Neural progenitor cell (in vitro differentiated cells): ENCODE measurements at places on chromosomes 6 and 20. TPM values are rescaled to one million over a fixed set of nuclear protein-coding genes. Genes with fewer than 3 reads are reported as not detected.
A peak's percentile ranks its signal among the peaks of the same experiment; 100 is the strongest.

The MUC21 gene
- total RNA-seq = not detected in 2 replicates

The ALDH8A1 gene
- not detected in 2 replicates for total RNA-seq

The DSP gene
- total RNA-seq = 38.3 and 38.7 TPM in 2 replicates

The ZNF512B gene
- total RNA-seq = 2.9 and 11.4 TPM in 2 replicates

The REM1 gene
- total RNA-seq = not detected in 2 replicates

The PSMB9 gene
- total RNA-seq = not detected in 2 replicates

GRCh38 chr20:31595654-31596411 lies 9.3 kb upstream of the ID1 start:
- DNase-seq = peak; percentile 37

DNA sequence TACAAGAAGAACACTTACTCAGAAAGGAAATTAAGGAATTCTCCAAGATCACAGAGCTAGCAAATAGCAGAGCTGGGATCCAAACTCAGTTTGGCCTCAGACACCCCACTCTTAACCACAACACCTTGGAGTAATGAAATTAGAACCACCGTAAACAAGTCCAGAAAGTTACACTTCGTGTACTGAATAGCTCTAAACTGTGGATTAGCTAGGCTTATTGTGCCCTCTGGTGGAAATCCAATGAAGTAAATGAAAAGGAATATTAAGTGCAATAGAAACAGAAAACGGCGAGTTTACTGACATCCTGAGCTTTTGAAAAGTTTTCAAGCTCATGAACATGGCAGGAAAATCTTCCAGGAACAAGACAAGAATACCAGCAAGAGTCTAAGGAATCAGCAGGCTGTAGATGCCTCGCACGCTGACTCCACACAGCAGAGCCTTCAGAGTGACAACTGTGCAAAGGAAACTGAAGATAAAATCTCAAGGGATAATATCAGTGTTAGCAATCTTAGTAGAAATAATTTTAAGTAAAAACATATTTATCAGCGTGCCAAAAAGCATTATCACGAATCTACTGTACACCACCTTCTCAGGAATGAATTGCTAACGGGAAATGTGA lies 34.6 kb downstream of the FBXO5 start:
- peak; percentile 56 for DNase-seq

GRCh38 chr6:133259561-133259960 lies 18.4 kb downstream of the EYA4 start:
- DNase-seq = no peak

- no peak for DNase-seq
Measured at GRCh38 chr6:4801491-4802110, 25.4 kb downstream of the CDYL start.
